Testis (tissue), 5 donors: ENCODE measurements at places on chromosomes 11 and 22.

- no peak for DNase-seq
- no peak overlapping the region for H3K4me3 ChIP-seq
- H3K27me3 ChIP-seq: peaks cover 4% of the 10 kb centered on the region
- H3K4me1 ChIP-seq: peaks cover 15% of the 10 kb centered on the region
Observed at GRCh38 chr11:119763071-119763728, 34.2 kb upstream of the NECTIN1 start.

GRCh38 chr11:837189-837989 lies 4.6 kb downstream of the CD151 start:
- no peaks in the 10 kb centered on the region for H3K27me3 ChIP-seq
- H3K36me3 ChIP-seq: no peaks in the 10 kb centered on the region
- peaks cover 31% of the 10 kb centered on the region for H3K4me1 ChIP-seq
- no peak overlapping the region for H3K27ac ChIP-seq
- no peak overlapping the region for H3K4me3 ChIP-seq

GRCh38 chr11:35102267-35102666 lies 36.7 kb upstream of the CD44 start:
- no peaks in the 10 kb centered on the region for H3K36me3 ChIP-seq
- H3K4me1 ChIP-seq: no peaks in the 10 kb centered on the region
- no peak overlapping the region for H3K4me3 ChIP-seq
- no peak overlapping the region for H3K27ac ChIP-seq
- DNase-seq: no peak

DNA sequence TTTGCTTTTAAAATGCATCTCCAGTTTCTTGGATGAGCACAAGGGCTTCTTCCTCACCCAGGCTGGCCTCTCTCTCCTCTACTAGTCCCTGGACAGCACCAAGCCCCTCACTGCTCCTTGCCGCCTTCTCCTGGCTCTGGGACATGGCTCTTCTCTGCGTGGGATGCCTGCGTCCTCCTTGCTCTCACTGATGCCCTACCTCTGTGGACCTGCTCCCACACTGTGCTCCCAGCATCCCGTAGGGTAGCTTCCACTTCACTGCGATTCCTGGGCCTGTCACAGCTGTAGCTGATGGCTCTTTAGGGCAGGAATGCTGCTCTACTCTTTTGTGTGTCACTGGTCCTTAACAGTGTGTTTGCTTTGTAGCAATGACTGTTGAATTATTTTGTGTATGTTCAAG lies 136.3 kb downstream of the SNX19 start:
- H3K4me1 ChIP-seq: peaks cover 12% of the 10 kb centered on the region
- no peak for DNase-seq
- H3K4me3 ChIP-seq: no peak overlapping the region
- H3K36me3 ChIP-seq: no peaks in the 10 kb centered on the region

GRCh38 chr22:38171927-38172831 lies 9.5 kb downstream of the PLA2G6 start:
- H3K4me1 ChIP-seq: peaks cover 17% of the 10 kb centered on the region
- H3K4me3 ChIP-seq: no peak overlapping the region
- H3K27ac ChIP-seq: no peak overlapping the region
- DNase-seq: no peak
- no peaks in the 10 kb centered on the region for H3K27me3 ChIP-seq

DNA sequence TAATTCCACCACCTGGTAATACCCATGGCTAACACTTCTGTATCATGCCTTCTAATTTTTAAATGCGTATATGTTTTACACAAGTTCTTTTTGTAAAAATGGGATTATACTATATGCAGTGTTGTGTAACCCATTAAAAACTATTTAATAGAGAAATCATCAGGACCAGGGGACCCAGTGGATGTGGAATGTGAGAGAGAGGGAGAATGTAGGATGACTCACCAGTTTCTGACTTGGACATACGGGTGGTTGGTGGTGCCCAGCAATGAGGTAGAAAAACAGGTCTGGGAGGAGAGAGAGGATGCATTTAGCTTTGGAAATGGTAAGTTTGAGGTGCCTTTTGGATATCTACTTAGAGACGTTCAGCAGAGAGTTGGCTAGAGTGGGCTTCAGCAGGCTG lies 112.0 kb upstream of the TBCEL start:
- H3K27me3 ChIP-seq: no peaks in the 10 kb centered on the region
- H3K4me1 ChIP-seq: no peaks in the 10 kb centered on the region
- no peak overlapping the region for H3K4me3 ChIP-seq
- H3K27ac ChIP-seq: no peak overlapping the region

- no peak overlapping the region for H3K4me3 ChIP-seq
- H3K27ac ChIP-seq: no peak overlapping the region
- no peaks in the 10 kb centered on the region for H3K27me3 ChIP-seq
- H3K4me1 ChIP-seq: no peaks in the 10 kb centered on the region
- no peak for DNase-seq
Observed at GRCh38 chr11:3703383-3703782, 32.2 kb upstream of the CHRNA10 start.

DNA sequence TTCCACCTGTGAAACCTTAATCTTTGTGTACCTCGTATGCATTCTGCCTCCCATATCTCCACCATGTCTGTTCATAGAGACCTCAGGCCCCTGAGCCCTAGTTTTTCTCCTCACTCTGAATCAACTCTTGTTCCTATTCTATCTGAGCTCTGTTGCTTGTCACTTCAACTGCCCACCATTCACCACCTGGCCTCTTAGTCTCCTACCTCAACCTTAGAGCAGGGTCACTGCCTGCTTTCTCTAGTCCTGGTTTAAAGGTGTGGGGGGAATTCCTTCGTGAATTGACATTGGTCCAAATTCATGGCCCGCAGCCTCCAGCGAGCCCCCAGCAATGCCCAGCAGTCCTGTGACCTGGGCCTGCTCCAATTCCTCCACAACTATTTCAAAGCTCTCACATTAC lies 39.4 kb upstream of the TUB start:
- H3K4me1 ChIP-seq: peaks cover 6% of the 10 kb centered on the region
- H3K4me3 ChIP-seq: no peak overlapping the region
- no peak overlapping the region for H3K27ac ChIP-seq
- H3K27me3 ChIP-seq: no peaks in the 10 kb centered on the region

DNA sequence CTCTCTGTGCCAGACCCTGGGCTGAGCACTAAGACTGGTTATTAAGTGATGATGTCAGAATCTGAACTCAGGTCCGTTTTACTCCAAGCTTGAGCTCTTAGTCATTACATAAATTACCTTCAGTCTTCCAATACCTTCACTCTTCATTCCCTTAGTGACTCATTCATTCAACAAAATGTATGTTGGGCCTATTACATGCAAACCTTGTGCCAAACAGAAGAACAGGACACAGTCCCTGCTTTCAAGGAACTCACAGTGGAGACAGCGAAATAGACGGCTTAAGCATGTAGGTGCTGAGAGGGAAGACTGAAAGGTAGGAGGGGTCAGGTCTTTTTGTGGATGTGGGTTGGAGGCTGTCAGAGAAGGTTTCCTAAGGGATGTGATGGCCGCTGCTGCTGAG lies 3.3 kb downstream of the KCTD14 start:
- no peaks in the 10 kb centered on the region for H3K27me3 ChIP-seq
- H3K27ac ChIP-seq: no peak overlapping the region

DNA sequence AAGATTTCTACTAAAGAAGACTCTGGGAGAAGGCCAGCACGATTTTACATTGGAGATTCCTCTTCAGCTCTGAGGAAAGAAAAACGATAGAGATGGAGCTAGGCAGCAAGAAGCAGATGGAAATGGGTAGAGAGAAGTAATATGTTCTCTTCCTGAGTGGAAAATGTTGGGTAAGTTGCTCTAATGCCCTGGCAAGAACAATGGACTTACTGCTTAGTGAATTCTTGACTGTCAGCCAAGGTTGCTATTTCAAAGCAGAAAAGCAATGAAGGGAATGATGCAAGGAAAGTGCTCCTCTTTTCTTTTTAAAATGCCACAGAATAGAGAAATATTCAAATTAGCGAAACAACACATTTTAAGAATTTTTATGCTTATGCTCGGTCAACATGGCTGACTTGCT lies 38.4 kb upstream of the CWF19L2 start:
- no peaks in the 10 kb centered on the region for H3K4me1 ChIP-seq
- H3K4me3 ChIP-seq: no peak overlapping the region
- no peak overlapping the region for H3K27ac ChIP-seq
- DNase-seq: no peak
- no peaks in the 10 kb centered on the region for H3K27me3 ChIP-seq

GRCh38 chr11:62923601-62924411 lies 2.6 kb upstream of the CHRM1 start:
- H3K27ac ChIP-seq: no peak overlapping the region
- H3K36me3 ChIP-seq: no peaks in the 10 kb centered on the region
- peaks cover 22% of the 10 kb centered on the region for H3K4me1 ChIP-seq

GRCh38 chr22:43819931-43820640 lies 8.0 kb upstream of the EFCAB6 start:
- H3K27me3 ChIP-seq: no peaks in the 10 kb centered on the region
- no peaks in the 10 kb centered on the region for H3K36me3 ChIP-seq
- no peak overlapping the region for H3K4me3 ChIP-seq
- DNase-seq: no peak
- H3K4me1 ChIP-seq: no peaks in the 10 kb centered on the region

GRCh38 chr22:19983741-19984140 lies 32.9 kb downstream of the ARVCF start:
- H3K36me3 ChIP-seq: no peaks in the 10 kb centered on the region
- H3K27me3 ChIP-seq: no peaks in the 10 kb centered on the region
- no peak for DNase-seq
- no peak overlapping the region for H3K4me3 ChIP-seq
- peaks cover 8% of the 10 kb centered on the region for H3K4me1 ChIP-seq
- no peak overlapping the region for H3K27ac ChIP-seq

- H3K27me3 ChIP-seq: no peaks in the 10 kb centered on the region
- H3K4me1 ChIP-seq: no peaks in the 10 kb centered on the region
- no peaks in the 10 kb centered on the region for H3K36me3 ChIP-seq
Observed at GRCh38 chr11:60756307-60757032, at the start of gene MS4A15. MS4A15 (plus strand) TSS chr11:60756867; CDS start chr11:60763734, 6,867 bp downstream.

DNA sequence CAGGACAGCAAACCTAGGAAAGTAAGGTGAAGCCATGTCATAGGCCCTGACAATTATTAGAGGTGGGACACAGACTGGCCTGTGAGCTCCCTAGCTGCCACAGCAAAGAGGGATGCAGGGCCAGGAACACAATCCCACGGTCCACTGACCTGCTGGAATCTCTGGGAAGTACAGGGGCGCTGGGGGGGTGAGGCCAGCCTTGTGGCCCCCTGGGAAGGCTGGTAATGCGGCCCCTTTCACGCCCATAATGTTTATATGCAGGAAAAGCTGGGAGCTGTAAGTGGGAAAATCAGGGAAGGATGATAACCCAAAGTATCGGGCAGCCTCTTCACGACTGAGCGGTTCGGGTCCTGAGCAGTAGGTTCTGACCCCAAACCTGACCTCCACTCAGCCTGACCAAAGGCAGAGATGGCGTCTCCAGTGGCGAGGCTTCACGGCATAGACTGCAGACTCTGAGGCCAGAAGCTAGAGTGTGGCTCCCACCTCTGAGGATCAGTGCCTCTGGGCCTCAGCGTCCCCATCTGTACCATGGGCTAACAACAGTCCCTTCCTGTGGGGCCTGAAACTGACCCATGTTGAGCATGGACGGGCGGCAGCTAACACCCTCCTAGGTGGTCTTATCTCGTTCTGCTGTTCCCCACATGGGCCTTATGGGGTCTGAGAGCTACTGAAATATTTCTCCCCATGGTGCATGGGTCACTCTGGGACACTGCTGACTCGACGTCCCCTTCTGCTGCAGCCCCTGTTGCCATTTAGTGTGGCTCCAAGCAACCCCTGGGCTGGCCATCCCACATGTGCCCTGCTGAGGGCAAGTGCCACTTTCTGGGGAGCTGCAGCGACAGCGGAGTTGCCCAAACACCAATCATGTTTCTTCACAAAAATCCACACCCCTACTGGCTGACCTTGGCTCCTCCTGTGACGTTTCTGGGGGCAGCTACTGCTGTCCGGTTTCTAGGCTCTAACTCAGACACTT lies 101.8 kb downstream of the PHF21B start:
- H3K4me1 ChIP-seq: no peaks in the 10 kb centered on the region
- no peak for DNase-seq
- H3K27ac ChIP-seq: no peak overlapping the region
- no peaks in the 10 kb centered on the region for H3K27me3 ChIP-seq
- no peak overlapping the region for H3K4me3 ChIP-seq

GRCh38 chr11:92802644-92803043 lies 166.8 kb upstream of the MTNR1B start:
- no peaks in the 10 kb centered on the region for H3K27me3 ChIP-seq
- no peak overlapping the region for H3K4me3 ChIP-seq
- no peak for DNase-seq
- no peaks in the 10 kb centered on the region for H3K4me1 ChIP-seq
- H3K36me3 ChIP-seq: no peaks in the 10 kb centered on the region
